ENCODE measurements at places on chromosomes 11 and 22.

- no peak for DNase-seq
Observed at GRCh38 chr22:29265929-29266328, 1.9 kb downstream of the RHBDD3 start.

GRCh38 chr22:41273128-41273527 lies 12.9 kb downstream of the RANGAP1 start:
- DNase-seq: no peak

DNA sequence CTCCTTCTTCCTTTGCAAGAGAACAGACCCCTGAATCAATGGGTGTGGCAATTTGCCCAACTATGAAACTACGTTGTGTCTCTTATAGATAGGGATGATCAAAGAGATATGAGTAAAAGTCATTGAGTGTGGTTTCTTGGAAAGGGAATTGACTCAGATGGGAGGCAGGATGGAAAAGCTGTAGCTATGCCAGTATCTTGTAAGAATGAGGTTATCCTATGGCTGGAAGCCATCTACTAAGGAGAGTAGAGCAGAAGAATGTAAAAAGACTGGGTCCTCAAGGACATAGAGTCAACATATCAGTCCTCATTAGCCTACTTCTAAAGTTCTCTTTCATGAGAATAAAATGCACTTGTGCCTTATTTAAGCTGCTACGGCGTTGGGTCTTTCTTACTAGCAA lies 78.9 kb upstream of the POU2AF2 start:
- peak; percentile 6 for DNase-seq

- DNase-seq: peak; percentile 66
Observed at GRCh38 chr11:122863704-122864326, 18.7 kb upstream of the JHY start.

GRCh38 chr11:12800871-12801270 lies 126.7 kb downstream of the TEAD1 start:
- DNase-seq: no peak

- no peak for DNase-seq
Observed at GRCh38 chr11:119974467-119974866, 163.4 kb downstream of the TRIM29 start.

GRCh38 chr22:39932918-39933649 lies 27.1 kb upstream of the TMA7B start:
- peak; percentile 26 for DNase-seq
